Panc1 (cell line): ENCODE measurements at places on chromosomes 7 and 10. TPM values are rescaled to one million over a fixed set of nuclear protein-coding genes. Genes with fewer than 3 reads are reported as not detected.

Gene ZSCAN21
- total RNA-seq, result 13.4 TPM

- no peak for DNase-seq
These were observed 2.5 kb downstream of the ADAMTS14 start for GRCh38 chr10:70674560-70675495.

DNA sequence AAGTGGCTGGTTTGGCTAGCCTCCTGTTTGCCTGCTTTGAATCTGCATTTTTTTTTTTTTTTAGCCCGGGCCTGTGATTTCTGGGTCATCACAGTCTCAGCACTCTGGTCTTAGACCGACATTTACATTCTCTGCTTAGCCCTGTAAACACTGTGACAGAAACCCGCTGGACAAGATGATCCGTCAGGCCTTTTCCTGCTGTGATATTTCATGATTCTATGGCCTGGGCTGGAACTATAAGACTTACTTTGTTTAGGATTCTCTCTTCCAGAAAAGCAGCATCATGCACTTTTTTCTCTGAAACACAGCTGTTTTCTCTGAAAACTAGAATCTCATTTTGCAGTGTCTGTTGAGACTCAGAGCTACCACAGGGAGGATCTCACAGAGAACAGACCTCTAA lies 705.5 kb downstream of the GRID1 start:
- no peak for DNase-seq

DNA sequence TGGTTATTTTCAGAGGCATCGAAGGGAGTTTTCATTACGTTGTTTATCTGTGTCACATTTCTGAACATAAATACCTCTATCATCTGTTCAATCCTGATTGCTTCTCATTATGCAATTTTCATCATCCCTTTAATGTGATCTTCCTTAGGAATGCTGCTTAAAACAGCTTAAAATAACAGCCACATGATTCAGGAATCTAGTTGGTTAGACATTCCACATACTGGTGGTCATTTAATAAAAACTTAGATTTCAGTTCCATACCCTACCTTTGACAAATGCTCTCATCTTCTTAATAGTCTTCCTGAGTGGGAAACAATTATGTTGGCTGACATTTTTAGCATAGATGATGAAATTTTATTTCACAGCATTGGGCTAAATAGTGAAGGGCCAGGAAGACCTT lies 191.3 kb upstream of the CDCA7L start:
- DNase-seq, result no peak

DNA sequence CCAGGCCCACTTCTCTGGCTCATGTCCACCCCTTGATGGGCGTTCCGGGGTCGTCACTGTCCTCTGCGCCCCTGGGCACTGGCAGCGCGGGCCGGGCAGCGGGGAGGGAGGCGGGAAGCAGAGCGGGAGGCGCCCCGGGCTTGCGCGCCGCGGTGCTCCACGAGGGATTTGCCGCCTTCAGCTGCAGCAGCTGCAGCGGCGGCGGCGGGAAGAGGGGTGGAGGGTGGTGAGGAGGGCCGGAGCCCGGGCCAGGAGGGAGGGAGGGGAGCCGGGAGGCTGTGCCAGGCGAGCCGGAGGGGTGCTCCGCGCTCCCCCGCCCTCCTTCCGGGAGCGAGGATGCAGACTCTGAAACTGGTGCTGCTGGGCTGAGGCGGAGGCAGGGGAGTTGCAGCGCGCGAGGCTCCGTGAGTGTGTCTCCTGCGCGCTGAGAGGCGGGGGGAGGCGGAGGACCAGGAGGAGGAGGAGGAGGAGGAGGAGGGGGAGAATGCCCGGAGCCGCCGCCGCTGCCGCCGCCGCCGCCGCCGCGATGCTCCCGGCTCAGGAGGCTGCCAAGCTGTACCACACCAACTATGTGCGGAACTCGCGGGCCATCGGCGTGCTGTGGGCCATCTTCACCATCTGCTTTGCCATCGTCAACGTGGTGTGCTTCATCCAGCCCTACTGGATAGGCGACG lies at the start of gene LHFPL3:
Gene LHFPL3, plus strand, starts transcription at position 308 of the 674 bp plus-strand sequence.
- no peak for DNase-seq

GRCh38 chr10:17655009-17655408 lies 11.1 kb downstream of the STAM start:
- no peak for DNase-seq

Gene SDHAF3
- 16.1 TPM for total RNA-seq

DNA sequence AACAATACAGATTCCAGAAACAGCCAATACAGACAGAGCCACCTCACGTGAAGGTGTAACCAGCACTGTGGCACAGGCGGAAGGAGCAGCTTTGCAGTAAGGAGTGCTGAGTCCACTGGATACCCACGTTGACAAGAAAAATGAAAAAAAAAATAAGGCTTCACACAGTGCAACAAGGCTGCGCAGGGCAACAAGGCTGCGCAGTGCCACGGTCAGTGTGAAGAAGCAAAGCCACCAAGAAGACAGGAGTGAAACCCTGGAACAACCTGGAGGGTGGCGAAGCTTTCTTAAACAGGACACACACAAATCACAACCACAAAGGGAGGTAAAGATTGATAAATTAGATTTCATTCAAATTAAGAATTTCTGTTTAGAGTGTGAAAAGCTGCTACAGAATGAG lies 204.0 kb downstream of the MAD1L1 start:
- no peak for DNase-seq

- DNase-seq, result no peak
These were observed 32.1 kb upstream of the CHST15 start for GRCh38 chr10:124125305-124126116.

DNA sequence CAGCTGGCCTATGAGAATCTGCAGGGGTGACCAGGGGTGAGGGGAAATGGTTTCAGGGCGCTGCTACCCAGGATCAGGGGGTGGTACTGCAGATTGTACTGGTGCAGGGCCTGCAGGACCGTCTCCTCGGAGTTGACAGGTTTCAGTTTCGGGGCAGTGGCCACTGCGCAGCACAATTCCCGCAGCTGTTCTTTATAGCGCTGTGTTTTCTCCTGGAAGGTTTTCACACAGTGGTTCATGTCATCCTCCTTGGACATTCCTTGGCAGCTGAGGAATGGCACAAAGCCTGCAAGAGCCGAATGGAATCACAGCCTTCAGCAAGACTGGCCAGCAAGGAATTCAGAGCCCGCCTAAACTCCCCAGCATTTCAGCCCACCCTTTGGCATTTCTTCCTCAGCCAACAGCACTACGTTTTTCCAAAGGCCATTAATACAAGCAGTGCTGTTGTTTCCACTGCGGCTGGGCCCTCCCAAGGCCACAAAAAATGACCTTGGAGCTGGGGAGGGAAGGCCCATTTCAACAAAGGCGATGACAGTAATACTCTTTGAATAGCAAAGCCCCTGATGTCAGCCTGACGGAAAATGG lies 44.9 kb downstream of the PNLIPRP2 start:
- DNase-seq, result no peak
